ENCODE measurements at places on chromosomes 4 and X.

GRCh38 chr4:110808351-110808878 lies 185.5 kb upstream of the PITX2 start:
- DNase-seq, result no peak

DNA sequence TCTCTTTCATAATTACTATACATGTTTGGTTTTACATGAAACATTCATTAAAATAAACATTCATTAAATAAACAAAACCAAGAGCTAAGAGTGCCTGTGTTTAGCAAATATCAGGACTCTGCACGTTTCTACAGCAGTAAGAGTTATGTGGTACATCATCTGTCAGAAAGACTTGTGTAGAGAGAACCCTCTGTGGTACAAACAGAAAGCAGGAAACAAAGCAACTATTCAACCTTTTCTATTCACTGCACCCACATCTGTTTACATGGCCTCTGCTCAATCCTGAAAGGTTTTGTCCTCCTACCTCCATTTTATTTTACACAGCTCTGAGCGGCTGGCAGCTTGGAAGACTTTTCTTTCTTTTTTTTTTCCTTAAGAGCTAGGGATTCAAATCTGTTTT lies 90.7 kb upstream of the PCDH18 start:
- DNase-seq, result no peak

DNA sequence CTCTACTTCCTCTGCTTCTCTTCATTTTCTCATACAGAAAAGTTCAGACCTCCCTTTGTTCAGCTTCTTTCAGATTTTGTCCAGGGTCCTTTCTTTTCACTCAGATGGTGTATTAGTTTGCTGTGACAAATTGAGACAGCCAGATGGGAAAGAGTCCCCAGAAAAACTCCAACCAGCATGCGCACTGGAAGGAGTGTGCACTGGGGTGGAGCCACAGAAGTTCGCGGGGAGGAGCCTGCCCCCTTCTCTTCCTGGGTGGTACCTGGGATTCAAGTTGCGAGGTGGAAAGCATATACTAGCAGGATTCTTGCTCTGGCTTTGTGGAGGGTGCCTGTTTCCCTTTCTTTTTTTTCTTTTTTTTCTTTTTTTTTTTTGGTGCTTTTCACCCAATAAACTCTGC lies 51.6 kb downstream of the SMIM20 start:
- no peak for DNase-seq

- DNase-seq, result no peak
These were observed 20.9 kb upstream of the DHX15 start for GRCh38 chr4:24605216-24605615.

DNA sequence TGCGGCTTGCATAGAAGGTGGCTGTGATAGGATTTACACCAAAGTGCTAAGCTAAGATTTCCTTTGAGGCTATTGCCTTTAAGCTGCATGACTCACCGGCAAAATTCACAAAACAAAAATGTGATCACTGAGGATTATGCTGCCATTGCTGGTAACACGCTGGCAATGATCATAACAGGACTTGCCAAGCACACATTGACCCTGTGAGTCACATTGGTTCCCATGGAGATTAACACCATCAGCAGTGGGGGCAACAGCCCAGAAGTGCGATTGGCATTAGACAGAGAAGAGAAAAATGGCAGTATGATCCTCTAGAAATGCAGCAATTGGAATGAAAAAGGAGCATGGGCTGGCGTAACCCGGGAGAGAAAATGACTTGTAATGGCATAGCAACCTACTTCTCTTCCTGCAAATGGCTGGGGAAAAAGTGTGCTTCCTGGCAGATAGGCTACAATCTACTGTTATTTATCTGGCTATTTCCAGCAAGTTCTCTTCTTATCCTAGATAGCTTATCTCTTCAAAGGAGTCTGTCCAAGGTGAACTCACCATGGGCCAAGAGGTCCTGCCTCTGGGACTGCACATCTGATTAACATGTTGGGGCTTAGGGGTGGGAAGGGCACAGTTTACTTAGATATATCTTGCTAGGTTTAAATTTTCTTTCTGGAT lies 314.2 kb upstream of the IGFBP7 start:
- DNase-seq, result no peak

GRCh38 chrX:27995611-27996010 lies 14.4 kb upstream of the DCAF8L1 start:
- no peak for DNase-seq

DNA sequence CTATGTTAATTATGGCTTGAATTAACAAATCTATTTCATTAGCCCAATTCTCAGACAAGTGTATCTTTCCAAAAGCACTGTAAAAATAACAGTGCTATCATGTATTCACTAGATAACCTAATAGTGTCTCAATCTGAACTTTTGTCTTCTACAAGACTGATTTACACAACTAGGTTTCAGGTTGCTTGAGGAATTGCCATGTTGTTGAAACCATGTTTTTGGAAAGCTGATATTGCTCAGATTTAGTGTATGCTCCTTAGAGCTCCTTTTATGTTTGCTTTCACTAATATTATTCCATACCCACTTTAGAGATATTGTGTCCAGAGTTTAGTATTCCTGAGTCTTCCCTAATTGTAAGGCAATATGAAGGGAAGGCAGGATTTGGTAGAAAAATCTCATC lies 70.6 kb downstream of the GPAT3 start:
- no peak for DNase-seq

DNA sequence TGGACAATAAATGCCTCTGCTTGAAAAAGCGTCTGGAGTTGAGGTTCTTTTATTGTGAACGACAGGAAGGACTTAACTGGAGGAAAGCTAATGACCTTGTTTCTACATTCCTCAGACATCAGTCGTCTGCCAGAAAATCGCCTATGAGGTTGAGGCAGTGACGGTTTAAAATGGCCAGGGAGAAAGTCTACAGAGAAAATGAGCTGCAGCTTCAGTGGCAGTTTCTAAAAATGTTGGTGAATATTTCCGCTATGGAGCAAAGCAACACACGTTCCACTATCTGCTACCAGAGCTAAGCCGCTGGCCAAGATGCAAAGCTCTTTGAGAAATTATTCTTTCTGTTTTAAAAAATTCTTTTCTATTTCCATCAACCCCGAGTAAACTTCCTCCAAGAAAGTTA lies 116.9 kb upstream of the GALNT7 start:
- no peak for DNase-seq

DNA sequence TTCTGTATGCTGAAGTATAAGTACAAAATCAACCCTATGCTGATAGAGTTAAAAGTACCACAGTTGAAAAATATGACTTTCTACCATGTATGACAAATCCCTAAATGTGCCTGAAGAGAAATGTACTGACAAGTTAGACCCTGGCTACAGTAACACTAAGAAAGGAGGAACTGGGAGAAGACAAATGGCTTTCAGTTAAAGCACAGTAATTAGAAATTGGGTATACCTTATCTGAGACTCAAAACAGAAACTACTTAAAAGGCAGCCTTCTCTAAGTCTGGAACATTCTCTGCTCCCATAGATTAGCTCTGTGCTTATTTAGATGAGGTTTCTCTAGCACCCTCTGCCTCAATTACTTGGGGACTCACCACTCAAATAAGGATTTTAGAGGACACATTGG lies 189.1 kb downstream of the GPC3 start:
- no peak for DNase-seq

GRCh38 chr4:82517043-82517442 lies 44.7 kb downstream of the TMEM150C start:
- no peak for DNase-seq

GRCh38 chr4:40446839-40447238 lies 111.7 kb downstream of the CHRNA9 start:
- DNase-seq, result no peak

DNA sequence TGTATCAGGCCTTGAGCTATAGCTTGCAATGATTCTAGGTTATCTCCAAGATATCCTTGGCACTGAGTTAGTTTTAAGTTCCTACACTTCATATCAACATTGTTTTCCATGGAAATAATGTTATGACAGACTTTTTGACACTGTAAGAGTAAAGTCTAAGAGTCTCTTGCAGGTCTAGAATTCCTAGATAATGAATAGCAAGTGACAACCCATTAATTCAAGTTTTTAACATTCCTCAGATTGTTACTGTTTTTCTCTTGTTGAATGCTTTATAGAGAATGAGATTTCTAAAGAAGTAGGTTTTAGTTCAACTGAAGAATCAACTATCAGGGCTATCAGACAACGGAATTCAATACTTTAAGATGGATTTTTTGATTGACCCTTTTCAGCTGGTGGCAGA lies 276.1 kb downstream of the PPP3CA start:
- no peak for DNase-seq

DNA sequence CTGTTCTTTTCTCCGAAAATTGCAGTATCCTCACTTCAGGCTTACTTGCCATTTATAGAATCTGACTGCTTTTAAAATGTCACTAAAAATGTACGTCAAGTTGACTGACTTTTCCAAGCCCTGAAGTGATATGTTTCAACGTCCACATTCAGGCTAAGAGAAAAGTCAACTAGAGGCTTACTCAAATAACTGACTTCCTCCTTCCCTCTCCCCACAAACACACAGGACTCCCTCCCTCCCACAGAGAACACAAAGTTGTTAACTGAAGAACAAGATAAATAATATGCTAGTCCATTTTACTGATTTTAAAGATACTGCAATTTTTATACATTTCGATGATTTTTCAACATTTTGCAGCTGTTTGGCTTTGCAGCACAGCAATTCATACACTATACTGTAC lies 13.8 kb upstream of the CDKL2 start:
- no peak for DNase-seq

DNA sequence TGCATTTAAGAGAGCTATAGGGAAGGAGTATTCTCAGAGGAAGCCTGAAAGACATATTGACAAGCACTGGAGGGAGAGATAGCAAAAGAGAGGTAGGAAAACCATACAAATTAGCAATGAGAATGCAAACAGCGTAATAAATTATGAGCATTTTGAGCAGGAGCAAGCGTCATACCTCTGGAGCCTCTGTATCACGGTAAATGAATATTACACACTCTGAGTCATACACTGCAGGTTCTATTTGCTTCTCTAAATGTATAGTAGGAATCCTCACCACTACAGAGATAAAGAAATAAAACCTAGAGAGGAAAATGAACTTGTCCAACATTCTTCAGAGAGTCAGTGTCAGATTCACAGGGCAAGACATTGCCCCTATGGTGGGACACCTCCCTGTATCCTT lies 46.4 kb upstream of the GABRE start:
- DNase-seq, result no peak

- DNase-seq, result no peak
These were observed 17.3 kb upstream of the NDUFC1 start for GRCh38 chr4:139319571-139319970.

DNA sequence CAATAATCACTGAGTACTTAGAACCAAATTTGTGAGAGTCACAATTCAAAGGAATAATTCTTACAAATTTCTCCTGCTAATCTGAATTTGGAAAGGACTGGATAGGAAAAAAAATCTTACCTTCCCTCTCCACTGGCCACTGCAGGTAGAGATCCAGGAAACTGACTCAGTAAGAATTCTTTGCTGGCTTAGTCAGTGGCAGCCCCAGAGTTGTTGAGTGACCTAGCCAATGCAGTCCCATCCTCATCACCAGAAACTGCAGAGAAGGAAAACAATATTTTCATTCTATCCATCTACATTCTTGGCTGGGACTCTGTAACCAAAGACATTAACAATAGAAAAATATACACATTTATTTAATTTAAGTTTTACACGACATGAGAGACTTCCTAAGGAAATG lies 572.0 kb downstream of the ADGRL3 start:
- DNase-seq, result no peak

GRCh38 chr4:133483600-133484246 lies 334.6 kb downstream of the PCDH10 start:
- no peak for DNase-seq

Measured in NT2/D1 (cell line).